Naive B cell (primary cell): ENCODE measurements at places on chromosomes 12 and 14. TPM values are rescaled to one million over a fixed set of nuclear protein-coding genes. Genes with fewer than 3 reads are reported as not detected.

Gene PA2G4
- polyA plus RNA-seq: 141 TPM

Gene NELL2
- 0.49 TPM for polyA plus RNA-seq

Gene LRTM2
- polyA plus RNA-seq: not detected

DNA sequence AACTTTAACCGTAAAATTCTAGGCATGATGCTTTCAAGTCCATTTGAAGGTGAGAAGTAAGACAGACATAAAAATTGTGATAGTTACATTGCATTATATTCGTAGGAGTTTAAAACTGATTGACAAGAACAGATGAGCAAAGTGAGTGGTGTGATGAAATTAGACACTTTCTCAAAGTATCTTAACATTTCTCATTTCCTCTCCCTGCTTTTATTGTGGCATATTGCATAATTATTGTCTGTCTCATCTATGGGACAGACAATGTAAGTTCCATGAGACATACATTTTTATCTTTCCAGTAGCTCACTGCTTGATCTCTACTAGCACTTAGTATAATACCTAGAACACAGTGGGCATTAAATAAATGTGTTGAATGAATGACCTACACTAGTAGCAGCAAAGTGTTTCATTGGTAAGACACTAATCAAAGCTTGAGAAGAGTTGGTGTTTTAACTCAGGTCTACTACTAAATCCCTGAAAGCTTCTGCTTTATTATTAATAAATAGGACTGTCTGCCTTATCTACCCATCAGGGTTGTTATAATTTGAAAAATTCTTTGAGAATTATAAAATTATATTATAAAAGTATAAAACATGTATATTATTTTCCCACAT is 19.0 kb downstream of the A2M start:
- no peak for DNase-seq
- H3K4me1 ChIP-seq: no peaks in the 10 kb centered on the region
- H3K27ac ChIP-seq: no peak overlapping the region
- no peak overlapping the region for H3K4me3 ChIP-seq

GRCh38 chr12:22242726-22243125 is 91.8 kb downstream of the ST8SIA1 start:
- no peaks in the 10 kb centered on the region for H3K4me1 ChIP-seq
- no peak for DNase-seq
- H3K36me3 ChIP-seq: no peaks in the 10 kb centered on the region
- peaks cover 3% of the 10 kb centered on the region for H3K27me3 ChIP-seq

DNA sequence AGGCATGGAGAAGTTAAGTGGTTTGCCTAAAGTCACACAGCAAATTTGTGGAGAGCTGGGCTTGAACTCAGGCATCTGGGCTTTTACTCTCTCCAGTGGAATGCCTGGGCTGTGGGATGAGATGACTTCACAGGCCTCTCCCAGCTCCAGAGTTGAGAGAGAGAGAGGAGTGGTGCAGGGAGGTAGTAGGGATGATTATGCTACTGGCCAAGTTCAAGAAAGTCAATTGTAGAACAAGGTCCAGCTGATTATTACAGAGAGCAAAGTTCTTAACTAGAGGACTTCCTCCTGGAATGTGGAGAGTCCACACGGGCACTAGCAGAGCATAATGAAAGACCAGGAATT is 769 bp upstream of the EMP1 start:
- H3K4me3 ChIP-seq: peak overlapping the region; percentile 90
- DNase-seq: no peak
- peaks cover 28% of the 10 kb centered on the region for H3K4me1 ChIP-seq
- H3K36me3 ChIP-seq: no peaks in the 10 kb centered on the region
- peaks cover 19% of the 10 kb centered on the region for H3K27me3 ChIP-seq

GRCh38 chr14:101758913-101759593 is 2.5 kb upstream of the PPP2R5C start:
- H3K27me3 ChIP-seq: peaks cover 5% of the 10 kb centered on the region
- H3K4me1 ChIP-seq: peaks cover 21% of the 10 kb centered on the region
- DNase-seq: no peak
- H3K4me3 ChIP-seq: no peak overlapping the region

- H3K27me3 ChIP-seq: peaks cover 47% of the 10 kb centered on the region
- no peak overlapping the region for H3K27ac ChIP-seq
- H3K36me3 ChIP-seq: no peaks in the 10 kb centered on the region
- H3K4me1 ChIP-seq: peaks cover 16% of the 10 kb centered on the region
- DNase-seq: no peak
Measured at GRCh38 chr14:60634153-60634552, 15.1 kb downstream of the SIX1 start.

DNA sequence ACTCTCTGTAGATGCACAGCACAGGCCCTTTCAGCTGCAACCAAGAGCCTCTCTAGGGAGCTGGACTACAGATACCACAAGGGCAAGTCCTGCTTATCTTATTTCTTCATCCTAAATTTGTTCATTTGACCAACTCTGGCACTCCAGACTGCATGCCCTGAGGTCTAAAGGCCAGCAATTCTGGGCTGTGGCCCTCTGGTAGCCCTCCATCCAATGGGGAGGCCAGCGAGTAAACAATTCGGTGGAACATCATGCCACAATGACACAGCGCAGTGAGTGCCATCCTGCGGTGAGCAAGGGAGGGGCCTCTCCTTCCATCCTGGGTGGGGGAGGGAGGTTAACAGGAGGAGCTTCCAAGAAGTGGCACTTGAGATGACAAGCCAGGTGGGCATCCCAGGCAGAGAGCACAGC is 652 bp upstream of the SELPLG start:
- H3K36me3 ChIP-seq: no peaks in the 10 kb centered on the region
- H3K4me1 ChIP-seq: peaks cover 90% of the 10 kb centered on the region
- H3K27me3 ChIP-seq: no peaks in the 10 kb centered on the region
- peak overlapping the region; percentile 98 for H3K4me3 ChIP-seq

DNA sequence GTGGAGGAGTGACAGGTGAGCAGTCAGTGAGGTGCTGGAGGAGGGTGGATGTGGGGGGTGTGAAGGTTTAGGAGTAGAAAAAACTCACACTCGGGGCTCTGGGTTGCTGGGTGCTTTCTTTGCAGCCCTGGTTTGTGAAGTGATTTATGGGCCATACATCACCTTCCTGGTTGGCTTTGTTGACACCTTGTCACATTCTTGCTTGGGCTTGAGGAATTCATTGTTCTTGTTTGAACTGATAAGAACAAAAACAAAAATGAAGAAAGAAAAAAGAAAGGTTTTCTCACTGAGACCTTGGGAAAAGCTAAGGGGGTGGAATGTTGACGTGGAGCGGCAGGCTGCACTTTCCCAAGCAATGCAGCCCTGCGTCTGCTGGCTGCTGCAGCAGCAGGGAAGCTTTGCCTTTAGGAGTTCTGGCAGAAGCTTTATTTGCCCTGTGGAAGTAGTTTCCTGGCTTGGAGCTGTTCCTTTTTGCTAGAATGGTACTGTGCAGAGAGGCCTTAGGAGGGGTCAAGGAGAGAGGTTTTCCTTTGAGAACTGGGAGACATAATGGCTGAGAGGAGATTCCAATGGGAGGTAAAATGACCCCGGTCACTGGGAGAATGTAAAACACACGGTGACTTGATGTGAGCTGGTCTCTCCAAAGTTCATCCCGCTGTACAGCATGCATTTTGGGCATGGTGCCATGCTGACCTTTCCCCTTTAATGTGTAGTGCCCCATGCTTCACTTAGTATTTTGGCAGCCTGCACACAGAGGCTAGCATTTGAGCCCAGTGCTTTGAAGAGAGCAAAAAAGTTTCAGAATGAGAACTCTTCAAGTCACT is 52.8 kb downstream of the HMGA2 start:
- peaks cover 11% of the 10 kb centered on the region for H3K4me1 ChIP-seq
- no peak overlapping the region for H3K27ac ChIP-seq
- H3K27me3 ChIP-seq: peaks cover 23% of the 10 kb centered on the region
- no peak overlapping the region for H3K4me3 ChIP-seq
- peaks cover 4% of the 10 kb centered on the region for H3K36me3 ChIP-seq

DNA sequence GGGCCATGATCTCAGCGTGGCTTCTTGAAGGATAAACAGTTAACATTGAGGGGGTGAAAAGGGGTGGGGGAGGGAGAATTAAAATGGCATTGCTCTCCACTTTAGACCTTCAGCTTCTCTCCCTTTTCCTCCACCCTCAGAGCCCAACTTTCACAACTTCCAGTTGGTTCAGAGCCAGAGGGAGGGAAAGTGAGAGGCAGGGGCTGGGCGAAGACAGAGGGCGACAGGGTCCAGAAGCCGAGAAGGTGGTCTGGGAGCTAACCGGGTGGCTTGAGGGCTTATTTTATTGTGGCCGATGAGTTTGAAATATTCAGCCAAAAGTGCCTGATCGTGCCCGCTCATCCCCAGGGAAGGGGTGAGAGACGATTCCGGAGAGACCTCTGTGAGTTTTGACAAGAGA is 4.1 kb downstream of the BMP4 start:
- no peaks in the 10 kb centered on the region for H3K36me3 ChIP-seq
- H3K4me1 ChIP-seq: peaks cover 42% of the 10 kb centered on the region
- H3K27ac ChIP-seq: no peak overlapping the region
- peak overlapping the region; percentile 84 for H3K4me3 ChIP-seq
- no peak for DNase-seq

DNA sequence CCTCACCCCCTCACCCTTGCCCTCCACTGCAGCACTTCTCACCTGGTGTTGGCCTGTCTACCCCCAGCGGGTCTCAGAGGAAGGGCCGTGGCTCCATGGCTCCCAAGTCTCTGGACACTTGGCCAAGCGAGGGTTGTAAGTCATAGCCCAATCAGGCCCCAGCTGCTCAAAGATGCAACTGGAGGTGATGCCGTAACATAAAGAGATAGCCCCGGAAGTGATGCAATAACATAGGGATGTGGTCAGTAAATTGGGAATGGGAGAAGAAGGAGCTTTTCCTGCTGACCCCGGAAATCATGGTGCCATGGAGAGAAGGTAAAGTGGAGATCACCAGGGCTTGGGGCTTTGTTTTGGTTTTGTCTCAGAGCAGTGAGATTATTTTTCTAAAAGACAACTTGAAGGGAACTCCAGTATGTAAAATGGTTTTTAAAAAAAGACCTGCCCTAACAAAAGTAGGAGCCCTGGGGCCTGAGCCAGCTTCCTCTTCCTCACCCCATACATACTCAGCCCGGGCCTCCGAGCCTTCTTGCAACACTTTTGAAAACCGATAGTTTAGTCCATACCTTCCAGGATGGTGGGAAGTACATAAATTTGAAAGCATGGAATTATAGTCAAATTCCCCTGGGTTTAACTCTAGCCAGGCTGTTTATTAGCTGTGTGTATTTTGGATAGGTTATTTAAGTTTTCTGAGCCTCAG is 212.5 kb downstream of the CRADD start:
- no peaks in the 10 kb centered on the region for H3K36me3 ChIP-seq
- no peak for DNase-seq
- H3K4me1 ChIP-seq: peaks cover 2% of the 10 kb centered on the region
- no peak overlapping the region for H3K4me3 ChIP-seq

GRCh38 chr14:97571866-97572555 is 774.8 kb downstream of the VRK1 start:
- no peak overlapping the region for H3K27ac ChIP-seq
- no peak for DNase-seq
- H3K4me3 ChIP-seq: no peak overlapping the region
- no peaks in the 10 kb centered on the region for H3K4me1 ChIP-seq
- no peaks in the 10 kb centered on the region for H3K36me3 ChIP-seq
- no peaks in the 10 kb centered on the region for H3K27me3 ChIP-seq

- no peaks in the 10 kb centered on the region for H3K27me3 ChIP-seq
- no peaks in the 10 kb centered on the region for H3K36me3 ChIP-seq
- H3K4me3 ChIP-seq: no peak overlapping the region
- H3K27ac ChIP-seq: no peak overlapping the region
- no peaks in the 10 kb centered on the region for H3K4me1 ChIP-seq
Measured at GRCh38 chr14:61628016-61628725, 67.1 kb upstream of the HIF1A start.
